ENCODE measurements at places on chromosomes 1 and 21.

DNA sequence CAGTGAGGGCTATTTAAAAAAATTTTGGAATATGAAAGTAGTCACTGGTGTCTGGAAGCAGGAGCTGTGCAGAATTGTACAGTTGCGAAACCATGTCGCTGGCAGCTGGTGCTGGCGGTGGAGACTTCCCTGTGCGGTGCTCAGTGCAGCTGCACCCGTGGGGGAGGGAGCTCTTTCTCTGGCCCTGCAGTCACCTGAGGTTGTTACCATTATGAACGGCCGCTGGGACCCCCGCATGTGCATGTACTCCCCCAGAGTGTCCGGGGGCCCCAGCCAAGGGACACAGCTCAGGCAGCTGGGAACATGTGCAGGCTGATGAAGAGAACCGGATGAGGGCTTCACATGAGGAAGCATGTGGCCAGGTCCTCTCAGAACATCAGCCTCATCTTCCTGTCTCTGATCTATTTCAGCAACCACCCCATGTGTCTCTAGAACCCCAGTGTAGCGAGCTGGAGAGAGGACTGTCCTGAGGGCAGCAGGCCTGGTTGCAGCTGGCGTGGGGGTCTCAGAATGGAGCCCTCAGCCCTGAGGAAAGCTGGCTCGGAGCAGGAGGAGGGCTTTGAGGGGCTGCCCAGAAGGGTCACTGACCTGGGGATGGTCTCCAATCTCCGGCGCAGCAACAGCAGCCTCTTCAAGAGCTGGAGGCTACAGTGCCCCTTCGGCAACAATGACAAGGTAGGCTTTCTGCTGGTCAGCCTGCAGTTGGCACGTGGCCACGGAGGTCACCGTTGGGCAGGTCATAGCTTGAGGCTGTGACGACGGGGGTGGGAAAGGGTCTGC, at the start of gene TRPM2:
Gene TRPM2 (plus strand): TSS at position 431 of the 780 bp plus-strand sequence. CDS start 80 bp downstream, at position 511.
- no peak for DNase-seq

DNA sequence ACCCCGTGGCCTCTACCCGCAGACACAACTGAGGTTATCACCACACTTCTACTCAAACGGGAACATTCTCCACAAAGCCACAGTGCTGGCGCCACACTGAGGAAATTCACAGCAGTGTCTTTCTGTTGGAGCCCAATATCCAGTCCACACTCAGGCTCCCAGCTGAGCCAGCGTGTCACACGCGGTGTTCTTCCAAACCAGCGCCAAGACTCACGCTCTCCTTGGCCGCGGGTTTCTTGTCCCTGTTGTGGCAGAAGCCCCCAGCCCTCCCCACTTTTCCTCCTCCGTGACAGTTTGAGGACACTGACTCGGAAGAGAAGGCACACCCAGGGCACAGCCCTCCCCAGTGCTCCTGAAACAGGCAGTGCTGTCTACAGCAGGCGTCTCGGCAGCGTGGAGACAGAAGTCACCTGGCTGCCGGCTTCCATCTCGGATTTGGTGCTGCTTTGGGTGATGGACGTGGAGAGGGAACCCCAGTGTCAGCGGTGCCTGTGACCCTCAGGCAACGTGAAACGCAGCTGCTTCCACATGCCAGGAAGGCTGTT, 35.4 kb upstream of the AGPAT3 start:
- DNase-seq = no peak

- DNase-seq = no peak
Observed at GRCh38 chr21:34946916-34947534, 102.1 kb downstream of the RUNX1 start.

GRCh38 chr1:230082211-230082610, 15.2 kb downstream of the GALNT2 start:
- DNase-seq = no peak

All from germinal center (tissue), 1 donor.